ENCODE measurements at places on chromosomes 1 and 21.

DNA sequence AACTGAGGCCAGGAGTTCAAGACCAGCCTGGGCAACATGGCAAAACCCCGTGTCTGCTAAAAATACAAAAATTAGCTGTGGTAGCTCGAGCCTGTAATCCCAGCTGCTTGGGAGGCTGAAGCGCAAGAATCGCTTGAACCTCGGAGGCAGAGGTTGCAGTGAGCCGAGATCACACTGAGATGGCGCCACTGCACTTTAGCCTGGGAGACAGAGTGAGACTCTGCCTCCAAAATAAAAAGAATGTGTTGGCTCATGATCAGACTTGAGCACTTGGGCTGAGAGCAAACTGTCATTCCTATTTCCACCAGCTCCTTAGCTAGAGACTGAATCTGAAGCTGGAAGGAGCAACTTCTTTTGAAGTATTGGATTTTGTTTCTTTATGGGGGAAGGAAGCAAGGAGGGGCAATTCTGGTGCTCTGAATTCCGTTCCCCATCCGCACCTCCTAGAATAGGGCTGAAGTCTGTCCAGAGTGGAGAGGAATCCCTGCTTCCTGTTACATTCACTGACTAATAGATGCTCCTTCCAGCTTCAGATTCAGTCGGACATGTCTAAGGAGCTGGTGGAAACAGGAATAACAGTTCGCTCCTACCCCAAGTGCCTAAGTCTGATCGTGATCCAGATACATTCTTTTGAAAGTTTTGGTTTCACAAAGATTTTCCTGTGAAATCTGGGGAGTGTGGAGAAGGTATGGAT lies 3.8 kb downstream of the ZNF672 start:
- DNase-seq = peak; percentile 44

DNA sequence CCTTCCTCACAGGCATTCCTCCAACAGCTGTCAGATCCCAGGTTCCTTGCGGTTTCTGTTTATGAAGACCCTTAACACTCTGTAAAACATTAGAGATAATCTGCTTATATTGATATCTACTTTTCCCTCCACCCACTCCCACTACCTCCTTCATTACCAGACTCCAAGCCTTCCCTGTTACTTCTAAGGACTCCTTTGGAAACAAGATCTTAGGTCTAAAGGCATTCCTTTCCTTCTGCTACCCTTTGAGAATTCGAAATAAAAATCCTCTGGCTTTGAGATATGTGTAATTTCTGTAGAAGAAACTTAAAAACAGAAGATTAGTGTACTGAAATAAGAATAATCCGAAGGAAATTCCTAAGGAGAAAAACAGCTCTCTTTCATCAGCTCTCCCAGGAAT lies 23.7 kb upstream of the LYPLAL1 start:
- no peak for DNase-seq

DNA sequence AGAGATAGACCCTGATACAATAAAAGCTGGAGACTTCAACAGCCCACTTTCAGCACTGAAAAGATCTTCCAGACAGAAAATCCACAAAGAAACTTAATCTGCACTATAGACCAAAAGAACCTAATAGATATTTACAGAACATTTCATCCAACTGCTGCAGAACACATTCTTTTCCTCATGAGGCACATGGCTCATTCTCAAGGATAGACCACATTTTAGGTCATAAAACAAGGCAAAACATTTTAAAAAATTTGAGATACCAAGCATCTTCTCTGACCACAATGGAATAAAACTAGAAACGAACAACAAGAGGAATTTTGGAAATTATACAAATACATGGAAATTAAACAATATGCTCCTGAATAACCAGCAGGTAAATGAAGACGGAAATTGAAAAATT lies 15.0 kb upstream of the IL20 start:
- DNase-seq = no peak

DNA sequence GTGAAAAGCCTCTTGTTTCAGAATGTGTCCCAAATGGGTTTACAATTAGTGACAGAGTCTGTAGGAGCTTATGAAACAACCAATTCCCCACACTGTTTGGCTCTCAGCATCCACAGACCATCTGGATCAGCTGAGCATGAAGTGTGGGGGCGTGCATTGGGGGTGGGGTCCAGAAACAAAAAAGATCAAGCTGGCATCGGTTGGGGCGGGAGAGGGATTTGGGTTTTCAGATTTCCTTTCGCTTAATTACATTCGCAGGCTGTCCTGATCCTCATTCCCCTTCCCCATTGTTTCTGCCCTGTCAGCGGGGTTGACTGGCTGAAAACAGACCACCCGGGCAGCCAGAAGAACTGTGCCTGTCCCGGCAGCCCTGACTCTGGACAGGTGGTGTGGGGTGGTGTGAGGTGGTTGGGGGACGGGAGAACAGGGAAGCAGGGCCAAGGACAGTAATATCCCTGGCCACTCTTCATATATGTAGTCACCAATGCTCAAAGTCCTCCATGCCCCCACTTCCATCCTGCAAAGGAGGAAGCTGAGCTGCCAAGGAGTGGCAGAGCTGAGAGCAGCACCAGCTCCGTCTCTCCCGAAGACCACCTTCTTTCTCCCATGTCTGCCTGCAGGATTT lies 92.0 kb downstream of the IER5 start:
- DNase-seq = no peak

GRCh38 chr1:151313501-151313900 lies 13.7 kb downstream of the PI4KB start:
- DNase-seq = no peak
